ENCODE measurements at places on chromosomes 4 and X.

DNA sequence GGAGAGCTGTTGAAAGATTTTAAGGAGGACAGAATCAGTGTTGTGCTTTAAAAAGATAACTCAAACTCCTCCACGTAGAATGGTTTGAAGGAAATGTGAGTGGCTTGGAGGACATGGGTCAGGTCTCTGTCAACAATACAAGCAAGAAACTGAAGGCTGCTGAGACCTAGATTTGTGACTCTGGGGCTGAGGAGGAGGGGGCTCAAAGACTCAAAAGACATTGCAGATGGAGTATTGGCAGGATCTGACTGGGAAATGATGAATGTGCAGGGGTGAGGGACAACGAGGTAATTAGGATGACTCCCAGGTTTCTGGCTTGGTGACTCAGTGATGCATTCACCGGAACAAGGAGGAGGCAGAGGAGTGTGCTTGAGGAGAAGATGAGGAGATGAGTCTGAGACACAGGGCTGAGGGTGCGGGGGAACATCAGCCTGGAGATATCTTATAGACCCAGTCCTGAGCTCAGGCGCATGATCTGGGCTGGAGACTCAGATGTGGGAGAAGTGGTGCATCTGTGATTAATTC lies 3.3 kb upstream of the RPS4X start:
- no peak for DNase-seq

- DNase-seq: no peak
Measured at GRCh38 chrX:10112510-10112909, 44.3 kb upstream of the CLCN4 start.

- no peak for DNase-seq
Measured at GRCh38 chr4:81549984-81550383, 78.3 kb upstream of the RASGEF1B start.

- DNase-seq: no peak
Measured at GRCh38 chr4:41586675-41587225, 48.8 kb downstream of the LIMCH1 start.

GRCh38 chr4:135123632-135124031 lies 922.0 kb upstream of the PABPC4L start:
- no peak for DNase-seq

DNA sequence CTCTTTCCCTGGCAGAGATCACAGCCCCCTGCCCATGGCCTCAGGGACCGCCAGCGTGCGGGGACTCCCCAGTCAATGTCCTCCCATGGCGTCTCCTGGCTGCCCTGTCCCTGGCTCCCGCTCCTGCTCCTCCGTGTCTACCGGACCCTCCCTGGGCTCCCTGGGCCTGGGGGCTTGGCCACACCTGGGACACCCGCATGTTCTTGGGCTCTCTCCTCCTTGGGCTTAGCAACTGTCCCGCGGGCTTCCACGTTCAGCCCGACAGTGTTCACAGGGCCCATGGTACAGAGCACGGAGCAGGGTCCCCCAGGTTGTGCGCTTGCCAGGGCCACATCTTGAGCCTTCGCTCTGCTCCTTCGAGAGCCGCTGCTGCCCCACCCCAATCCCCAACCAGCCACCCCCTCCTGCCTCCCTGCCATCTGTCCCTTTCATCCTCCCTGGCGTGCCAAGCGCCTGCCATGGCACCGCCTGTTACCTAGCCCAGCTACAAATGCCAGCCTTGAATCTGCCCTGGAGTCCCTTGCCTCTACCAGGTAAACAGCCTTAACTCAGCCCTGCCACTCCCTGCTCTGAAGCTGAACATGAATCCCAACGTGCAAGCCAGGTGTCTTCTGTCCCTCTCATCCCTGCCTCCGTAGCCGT lies 3.9 kb downstream of the AVPR2 start:
- no peak for DNase-seq

GRCh38 chr4:122842984-122843531 lies 16.4 kb downstream of the FGF2 start:
- DNase-seq: no peak

- DNase-seq: no peak
Measured at GRCh38 chr4:89215736-89216135, 91.9 kb downstream of the GPRIN3 start.

DNA sequence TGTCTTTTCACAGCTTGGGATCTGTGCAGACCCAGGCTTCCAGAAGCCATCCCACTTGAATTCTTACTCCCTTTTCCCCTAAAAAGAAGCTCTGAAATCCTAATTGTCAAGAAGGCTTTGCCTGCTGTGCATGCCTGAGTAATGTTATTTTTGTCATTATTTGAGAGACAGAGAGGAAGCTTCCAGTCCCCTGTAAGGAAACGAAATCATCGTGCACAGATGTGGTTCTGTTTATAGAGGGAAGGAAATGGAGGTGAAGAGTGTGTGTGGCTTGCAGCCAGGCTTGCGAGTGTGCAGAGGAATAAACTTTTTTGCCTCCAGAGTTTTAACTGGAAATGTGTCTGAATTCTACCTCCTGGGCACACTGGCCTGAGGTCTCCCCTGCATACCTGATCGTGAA lies 70.2 kb downstream of the TBL1X start:
- DNase-seq: no peak

DNA sequence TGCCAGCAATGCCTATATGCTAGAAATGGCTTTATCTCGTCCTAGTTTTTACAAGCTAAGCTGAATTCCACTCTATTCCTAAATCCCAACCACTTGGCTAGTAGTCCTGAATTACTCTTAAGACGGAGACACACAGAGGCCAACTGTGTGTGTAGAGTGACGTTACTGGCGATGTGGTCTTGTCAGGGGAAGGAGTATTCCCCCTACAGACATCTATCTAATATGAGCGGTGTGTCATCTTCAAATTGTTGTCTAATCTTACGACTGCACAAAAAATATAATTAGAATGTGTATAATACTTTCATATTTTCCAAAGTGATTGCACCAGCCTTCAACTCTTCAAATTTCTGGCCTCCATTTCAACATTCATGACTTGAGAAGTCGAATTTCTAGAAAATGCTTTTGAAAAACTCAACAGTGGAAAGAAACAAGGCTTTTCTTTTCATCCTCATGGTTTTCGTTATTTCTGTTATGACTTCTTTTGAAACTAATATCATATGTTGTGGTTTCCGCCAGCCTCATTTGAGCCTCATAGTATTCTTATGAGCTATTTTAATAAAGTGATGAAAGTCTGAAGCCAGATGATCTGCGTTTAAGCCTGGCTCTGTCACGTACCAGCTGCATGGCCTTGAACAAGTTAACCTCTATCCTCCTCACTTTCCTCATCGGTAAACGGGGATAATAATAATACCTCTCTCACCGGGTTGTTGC lies 132.3 kb downstream of the SOWAHB start:
- no peak for DNase-seq

- no peak for DNase-seq
Measured at GRCh38 chr4:74218201-74218600, 60.3 kb downstream of the MTHFD2L start.

- no peak for DNase-seq
Measured at GRCh38 chr4:8417071-8417614, 23.4 kb downstream of the ACOX3 start.

DNA sequence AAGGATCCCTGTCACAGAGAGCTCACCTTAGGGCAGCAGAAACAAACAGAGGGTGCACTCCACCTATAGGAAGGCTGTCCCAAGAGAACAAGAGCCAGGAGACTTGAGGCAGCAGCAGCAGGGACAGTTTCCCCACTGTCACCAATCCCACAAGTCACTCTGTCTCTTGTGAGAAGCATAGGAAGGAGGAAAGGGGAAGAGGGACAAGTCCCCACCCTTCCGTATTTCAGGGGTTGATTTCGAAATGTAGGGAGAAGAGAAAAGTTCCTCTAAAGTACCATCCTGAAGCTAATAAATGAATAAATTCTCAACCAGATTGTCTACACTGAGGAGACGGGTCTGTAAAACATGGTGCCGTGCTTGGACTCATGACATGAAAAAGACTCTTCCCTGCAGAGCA lies 9.5 kb upstream of the TLR8 start:
- no peak for DNase-seq

GRCh38 chr4:109444182-109444844 lies 10.7 kb downstream of the SEC24B start:
- DNase-seq: no peak

DNA sequence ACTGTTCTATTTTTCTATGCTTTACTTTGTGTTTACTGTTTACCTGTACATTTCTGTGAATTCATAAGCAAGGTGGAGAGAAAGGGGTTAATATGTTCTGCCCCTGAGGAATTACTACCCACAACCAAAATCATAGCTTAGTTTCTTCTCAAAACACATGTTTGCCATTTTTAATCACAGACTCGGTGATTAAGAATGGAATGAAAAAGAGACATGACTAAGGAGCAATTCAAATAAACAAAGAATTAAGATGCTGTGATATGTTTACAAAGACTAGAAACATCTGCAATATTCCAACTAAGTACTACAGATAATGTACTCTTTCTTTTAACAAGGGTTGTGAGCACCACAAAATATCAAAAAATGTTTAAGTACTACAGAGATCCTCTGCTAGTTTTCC lies 11.7 kb upstream of the FAT4 start:
- no peak for DNase-seq

DNA sequence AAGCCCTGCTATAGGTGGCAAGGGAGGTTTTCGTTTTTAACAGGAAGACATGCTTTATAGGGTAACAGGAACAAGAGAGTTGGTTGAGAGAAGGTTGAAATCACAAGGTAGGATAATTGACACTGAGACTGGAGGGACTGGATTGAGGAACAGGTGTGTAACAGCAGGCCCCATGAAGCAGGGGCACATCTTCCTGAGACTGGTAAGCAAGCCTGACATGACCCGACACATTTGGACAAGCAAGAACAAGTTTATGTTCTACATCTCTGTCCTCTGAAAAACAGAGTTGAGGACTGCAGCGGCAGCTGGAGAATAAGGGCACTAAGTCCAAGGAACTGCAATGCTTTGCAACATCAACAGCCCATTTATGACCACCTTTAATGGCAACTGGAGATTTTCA lies 5.2 kb downstream of the RPS4X start:
- DNase-seq: no peak

DNA sequence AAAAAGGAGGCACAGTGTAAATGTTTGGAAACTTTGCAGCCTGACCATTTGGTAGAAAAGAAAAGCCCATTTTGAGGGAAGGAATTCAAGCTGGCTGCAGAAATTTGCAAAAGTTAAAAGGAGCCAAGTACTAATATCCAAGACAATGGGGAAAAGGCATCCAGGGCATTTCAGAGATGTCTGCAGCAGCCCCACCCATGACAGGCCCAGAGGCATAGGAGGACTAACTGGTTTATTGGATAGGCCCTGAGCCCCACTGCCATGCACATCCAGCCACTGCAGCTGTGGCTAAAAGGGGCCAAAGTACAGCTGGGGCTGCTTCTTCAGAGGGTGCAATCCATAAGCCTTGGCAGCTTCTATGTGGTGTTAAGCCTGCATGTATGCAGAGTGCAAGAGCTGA lies 104.9 kb downstream of the HS3ST1 start:
- no peak for DNase-seq

DNA sequence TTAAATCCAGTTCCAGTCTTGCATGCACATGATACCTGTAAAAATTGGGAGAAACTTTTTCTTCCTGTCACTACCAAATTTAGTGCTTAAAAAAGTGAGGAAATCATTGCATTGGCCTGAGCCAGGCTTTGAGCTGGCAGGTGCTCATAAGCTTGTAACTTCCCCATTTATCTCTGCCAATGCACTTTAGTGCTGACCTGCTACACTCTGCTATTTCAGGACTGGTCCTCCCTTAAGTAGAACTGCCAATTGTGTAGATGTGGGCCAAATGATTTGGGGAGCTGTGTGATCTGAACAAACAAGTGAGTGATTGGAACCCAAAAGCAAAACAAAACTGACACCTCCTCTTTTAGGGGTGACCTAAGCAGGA lies 51.8 kb downstream of the ZNF827 start:
- no peak for DNase-seq

- DNase-seq: no peak
Measured at GRCh38 chr4:172393220-172393619, 580.0 kb downstream of the GALNTL6 start.

DNA sequence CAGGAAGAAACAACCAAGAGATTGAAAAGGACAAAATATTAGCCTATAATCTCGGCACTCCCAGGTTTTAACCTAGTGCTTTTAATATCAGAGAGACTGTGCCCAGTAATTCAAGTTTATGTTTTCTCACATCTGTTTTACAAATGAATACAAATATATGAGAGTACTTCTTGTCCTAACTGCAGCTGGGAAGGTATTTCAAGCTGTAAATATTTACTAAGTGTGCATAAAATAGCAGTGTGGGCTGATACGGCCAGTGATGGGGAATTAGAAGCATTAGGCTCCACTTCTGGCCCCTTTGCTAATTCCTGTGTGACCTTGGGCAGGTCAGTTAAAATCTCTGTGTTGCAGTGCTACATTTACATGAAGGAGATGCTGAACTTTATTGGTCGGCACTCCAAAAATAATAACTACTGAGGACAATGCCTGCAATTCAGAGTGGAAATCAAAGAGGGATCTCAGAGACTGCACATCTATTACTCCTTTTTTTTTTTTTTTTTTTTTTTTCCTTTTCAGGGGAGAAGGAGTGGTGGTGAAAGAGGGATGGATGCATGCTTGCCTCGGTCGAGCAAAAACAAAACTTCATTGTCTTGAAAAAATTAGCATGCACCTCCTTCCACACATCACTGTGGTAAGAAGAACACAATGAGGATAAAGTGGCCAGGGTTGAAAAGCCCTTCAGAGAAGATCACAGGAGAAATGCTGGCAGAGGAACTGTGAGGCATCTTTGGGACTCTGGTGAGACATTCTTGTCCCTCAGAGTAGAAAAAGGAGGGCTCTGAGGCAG lies 44.6 kb upstream of the LNX1 start:
- DNase-seq: no peak

Data from stimulated activated CD4-positive, alpha-beta T cell treated with anti-CD3 and anti-CD28 coated beads, Interleukin-15, amount 100 ng/mL, for 48 hours (primary cell).